ENCODE measurements at places on chromosomes 2 and 18.

DNA sequence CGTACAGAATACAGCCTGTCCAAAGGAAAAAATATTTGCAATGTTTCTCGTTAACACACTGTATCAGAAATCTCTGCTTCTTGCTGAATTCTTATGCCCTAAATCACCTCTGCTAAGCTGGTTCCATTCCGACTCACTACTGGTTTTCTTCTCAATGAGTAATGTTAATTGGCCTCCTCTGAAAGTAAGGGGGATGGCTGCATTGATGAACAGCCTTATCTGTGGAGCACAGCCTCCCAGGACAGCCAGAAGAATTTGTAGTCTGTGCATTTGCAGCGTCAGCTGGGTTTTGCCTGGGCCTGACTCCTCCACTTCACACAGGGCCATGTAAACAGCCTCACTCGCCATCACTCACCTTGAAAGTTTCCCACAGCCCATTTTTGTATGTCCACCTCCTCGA, 127.7 kb downstream of the RNF152 start:
- DNase-seq, result no peak

DNA sequence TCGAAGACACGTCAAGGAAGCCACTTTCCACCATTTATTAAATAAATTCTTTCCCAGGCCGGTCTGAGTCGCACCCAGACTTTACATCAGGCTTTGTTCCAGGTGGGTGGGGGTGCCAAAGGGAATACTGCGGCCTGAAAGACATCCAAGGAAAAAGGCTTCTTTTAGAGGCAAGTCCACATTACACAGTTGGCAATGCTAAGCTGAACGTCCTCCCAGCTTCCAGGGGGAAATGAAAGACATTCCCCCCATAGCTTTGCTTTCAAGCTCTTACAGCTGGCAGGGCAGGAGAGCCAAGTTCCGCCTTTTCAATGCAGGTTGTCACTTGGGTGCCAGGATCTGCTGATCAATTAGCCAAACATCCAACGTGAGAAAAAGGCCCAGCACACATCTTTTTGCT, 36.5 kb upstream of the PTPN4 start:
- no peak for DNase-seq

- no peak for DNase-seq
Observed at GRCh38 chr2:219471476-219472371, 27.0 kb upstream of the GMPPA start.

GRCh38 chr2:742221-742620, 65.0 kb upstream of the TMEM18 start:
- DNase-seq, result no peak

DNA sequence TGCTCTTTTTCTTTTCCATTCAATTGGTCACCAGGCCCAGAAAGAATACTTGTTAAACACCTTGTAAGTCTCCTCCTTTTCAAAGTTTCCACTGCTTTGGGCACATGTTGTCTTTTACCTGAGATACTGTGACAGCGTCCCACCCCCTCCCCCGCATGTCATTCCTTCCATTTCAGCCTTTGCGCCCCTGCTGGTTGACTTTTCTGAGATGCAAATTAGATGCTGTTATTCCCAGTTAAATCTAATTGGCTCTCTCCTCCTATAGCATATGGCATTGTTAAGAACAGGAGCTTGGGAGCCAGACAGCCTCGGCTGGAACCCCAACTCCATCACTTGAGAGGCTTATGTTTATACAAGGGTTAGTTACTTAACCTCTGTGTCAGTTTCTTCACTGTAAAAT, 80.3 kb upstream of the GAREM1 start:
- DNase-seq, result no peak

DNA sequence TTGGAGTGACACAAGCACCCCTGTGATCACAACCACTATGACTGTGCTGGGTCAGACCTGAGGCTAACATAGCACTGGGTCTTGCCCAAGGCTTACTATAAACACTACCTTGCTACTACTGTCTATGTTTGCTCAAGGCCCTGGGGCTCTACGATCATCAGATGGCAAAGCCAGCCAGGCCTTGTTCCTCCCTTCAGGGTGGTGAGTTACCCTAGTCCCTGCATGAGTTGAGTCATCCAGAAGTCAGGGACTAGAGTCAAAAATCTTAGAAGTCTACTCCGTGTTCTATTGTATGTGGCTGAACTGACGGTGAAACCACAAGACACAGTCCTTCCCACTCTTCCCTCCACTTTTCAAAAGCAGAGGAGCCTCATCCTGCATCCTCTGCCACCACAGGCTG, 551.2 kb upstream of the FSIP2 start:
- DNase-seq, result no peak

GRCh38 chr2:232323328-232323650, 55.3 kb upstream of the ALPP start:
- DNase-seq, result no peak

- DNase-seq, result no peak
Observed at GRCh38 chr2:69933839-69934613, 19.1 kb downstream of the MXD1 start.

GRCh38 chr18:3472681-3473544, 22.9 kb downstream of the TGIF1 start:
- DNase-seq, result peak; percentile 59

GRCh38 chr2:206028101-206028500, 57.9 kb downstream of the INO80D start:
- no peak for DNase-seq

GRCh38 chr18:6370410-6370809, 44.3 kb downstream of the L3MBTL4 start:
- no peak for DNase-seq

DNA sequence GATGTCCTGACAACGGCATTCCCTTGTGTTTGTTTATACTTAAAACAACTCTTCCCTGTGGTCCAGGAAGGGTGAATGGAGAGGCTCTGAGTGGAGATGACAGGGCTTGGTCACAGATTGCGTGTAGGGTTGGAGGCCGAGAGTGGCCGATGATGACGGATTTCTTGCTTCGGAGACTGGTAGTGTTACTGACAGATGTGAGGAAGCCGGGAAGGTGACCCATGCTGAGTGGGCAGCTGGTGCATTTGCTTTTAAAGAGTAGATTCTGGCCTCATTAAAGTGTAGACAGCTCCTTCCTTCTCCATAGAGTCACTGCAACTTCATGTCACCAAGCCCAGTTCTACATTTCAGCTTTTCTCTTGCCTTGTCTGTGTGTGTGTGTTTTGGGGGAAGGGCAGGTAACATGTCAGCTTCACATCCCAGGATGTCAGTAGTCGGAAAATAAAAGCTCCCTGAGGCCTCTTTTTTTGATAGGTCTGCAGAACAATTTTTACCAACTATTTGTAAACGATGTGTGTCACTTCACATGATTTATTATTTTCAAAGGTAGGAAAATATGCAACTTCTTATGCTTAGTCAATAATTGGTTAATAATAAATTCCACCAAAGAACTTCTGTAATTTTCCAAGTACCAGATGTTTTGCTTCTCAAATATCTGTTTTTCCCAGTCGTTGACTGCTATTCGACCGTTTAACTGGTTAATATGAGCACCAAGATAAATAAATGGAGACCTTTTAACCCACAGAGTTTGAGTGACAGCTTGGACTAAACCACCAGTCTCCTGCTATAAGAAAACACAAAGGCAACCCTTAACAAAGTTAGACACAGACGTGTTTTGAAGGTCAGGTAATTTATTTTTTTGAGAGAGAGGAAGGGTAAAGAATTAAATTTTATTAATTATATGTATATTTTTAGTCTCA, 436.9 kb downstream of the SLC4A3 start:
- DNase-seq, result no peak

- no peak for DNase-seq
Observed at GRCh38 chr18:63765837-63766236, 9.4 kb upstream of the SERPINB7 start.

DNA sequence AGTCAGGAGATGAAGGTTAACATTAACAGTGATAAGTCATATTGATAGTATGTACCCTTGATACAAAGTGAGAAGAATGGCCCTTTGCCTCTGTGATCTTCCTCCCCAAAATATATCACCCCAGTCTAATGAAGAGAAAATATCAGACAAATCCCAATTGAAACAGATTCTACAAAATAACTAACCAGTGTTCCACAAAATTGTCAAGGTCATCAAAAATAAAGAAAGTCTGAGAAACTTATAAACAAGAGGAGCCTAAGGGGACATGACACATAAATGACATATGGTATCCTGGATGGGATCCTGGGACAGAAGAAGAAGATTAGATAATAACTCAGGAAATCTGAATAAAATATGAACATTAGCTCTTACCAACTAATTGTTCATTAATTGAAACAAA, 398.4 kb downstream of the DSC3 start:
- DNase-seq, result no peak

GRCh38 chr18:23284629-23285028, 149.3 kb downstream of the CABLES1 start:
- no peak for DNase-seq

DNA sequence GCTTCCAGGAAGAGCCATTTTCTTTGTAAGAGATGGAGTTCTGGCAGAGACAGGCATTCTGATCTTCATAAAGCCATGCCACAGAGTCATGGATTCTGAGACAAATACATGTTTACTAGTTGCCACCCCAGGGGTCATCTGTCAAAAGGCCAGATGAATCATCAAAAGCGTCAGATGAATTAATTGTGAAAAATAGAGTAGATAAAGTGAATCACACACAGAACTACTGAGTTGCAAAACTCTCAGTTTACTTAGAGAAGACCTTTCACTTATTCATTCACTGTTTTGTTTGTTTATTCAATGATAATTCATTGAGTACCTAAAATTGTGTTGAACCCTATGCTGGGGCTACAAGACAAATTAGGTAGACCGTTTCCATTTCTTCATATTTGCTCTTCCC, 157.7 kb upstream of the SERPINE2 start:
- DNase-seq, result no peak

Measured in stimulated activated effector memory CD8-positive, alpha-beta T cell treated with anti-CD3 and anti-CD28 coated beads, Interleukin-12 subunit alpha, Interleukin-12 subunit beta, amount 100 ng/mL, for 72 hours (primary cell).